AG10803 (cell line): ENCODE measurements at places on chromosomes 11 and 22.
A peak's percentile ranks its signal among the peaks of the same experiment; 100 is the strongest.

DNA sequence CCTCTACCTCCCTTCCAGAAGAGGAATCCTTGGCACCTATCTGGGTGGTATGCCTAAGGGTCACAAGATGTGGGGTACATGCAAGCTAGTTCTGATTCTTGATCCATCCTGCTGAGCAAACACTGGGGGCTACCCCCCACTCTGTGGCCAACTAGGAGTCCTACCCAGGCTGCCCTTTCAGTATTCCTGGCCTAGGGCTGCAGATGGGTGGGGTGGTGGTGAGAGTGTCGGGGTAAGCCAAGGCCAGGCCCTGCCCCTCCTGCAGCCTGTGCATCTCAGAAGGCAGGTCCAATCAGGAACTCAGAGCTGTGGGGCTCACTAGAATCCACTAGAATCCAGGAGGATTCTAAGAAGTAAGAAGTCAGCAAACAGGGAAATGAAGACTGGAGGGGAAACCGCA, 10.9 kb downstream of the SSH3 start:
- no peak for DNase-seq

DNA sequence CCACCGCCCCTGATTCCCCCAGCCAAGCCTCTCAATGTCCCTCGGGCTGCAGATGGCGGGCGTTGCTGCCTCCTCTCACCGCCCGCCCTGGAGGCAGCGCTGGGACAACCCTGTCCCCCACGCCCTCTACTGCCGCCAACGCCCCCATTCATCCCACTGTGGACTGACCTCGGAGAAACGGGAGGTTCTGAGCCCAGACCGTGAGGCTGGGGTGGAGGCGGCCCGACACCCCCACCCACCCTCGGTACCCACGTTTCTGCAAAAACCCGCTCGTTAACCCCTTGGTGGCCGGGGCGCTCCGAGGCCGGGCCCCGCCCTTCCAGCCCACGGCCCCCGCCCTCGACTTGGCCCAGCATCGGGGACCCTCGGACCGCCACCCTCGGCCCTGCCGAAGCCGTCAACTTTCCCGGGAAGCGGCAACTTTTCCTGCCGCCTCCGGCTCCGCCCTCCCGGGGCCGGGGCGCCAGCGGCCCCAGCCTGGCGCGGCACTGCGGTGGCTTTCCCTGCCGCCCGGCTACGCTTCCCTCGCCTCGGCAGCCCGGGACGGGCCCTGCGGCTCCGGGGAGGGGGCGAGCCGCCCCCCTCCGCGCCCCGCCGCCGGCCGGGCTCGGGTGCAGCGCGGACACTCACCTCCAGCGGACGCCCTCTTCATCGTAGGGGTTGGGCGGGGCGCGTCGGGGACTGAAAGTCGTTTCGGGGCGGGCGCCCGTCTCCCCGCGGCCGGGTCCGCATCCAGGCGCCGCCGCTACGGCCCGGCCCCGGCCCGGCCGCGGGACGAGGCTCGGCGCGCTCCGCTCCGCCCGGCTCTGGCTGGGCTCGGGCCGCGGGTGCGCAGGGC, 458 bp downstream of the RTN4R start:
- DNase-seq, result no peak

GRCh38 chr22:36243986-36244385, 4.7 kb upstream of the APOL2 start:
- DNase-seq, result no peak

DNA sequence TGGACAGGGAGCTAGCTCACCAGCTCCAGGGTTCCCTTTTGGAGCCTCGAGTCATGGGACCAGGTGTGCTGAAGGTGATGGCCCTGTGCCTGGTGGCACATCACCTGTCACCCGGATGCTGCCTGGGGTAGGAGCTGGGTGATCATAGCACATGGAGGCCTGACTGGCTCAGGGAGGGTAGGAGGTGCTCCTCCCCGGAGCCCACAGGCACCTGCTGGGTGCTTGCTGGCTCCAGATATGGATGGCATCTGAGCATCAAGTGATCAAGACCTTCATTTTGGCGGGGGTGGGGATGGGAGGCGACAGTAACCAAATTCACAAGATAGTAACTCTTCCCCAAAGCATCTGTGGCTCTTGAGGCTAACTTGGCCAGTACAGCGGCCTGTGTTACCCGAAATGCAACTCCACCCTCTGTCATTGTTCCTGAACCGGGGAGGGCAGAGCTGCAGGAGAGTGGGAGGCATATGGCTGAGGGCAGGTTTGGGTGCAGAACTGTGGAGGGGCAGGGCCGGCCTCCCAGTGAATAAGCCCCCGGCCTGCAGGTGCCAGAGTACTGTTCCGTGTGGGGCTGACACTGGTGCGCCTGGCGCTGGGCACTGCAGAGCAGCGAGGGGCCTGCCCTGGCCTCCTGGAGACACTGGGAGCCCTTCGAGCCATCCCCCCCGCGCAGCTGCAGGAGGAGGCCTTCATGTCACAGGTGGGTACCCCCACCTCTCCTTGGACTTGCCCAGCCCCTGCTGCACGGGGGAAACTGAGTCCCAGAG, 4.7 kb downstream of the TBC1D10C start:
- no peak for DNase-seq

DNA sequence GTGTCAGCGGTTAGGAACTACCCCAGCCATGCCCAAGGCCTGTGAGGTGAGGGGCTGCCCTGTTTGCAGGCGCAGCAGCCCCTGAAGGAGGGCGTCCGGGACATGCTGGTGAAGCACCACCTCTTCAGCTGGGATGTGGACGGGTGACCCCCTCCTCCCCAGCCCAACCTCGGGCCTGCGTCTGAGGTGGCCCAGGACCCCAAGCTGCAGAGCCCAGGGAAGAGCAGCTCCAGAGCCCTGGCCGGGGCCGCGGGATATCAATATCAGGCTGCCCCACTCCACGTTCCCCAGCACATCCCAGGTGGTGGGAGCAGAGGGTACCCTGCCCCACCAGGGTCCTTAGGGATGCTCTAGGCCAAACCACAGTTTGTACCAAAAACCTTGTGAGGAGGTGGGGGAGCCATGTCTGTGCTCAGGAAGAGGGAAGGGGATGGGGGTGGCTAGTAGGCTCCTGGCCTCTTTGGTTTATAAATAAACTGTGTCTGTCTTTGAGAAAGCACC, 39.3 kb downstream of the SGSM3 start:
- DNase-seq, result no peak

GRCh38 chr11:41775296-41775695, 315.8 kb upstream of the LRRC4C start:
- no peak for DNase-seq

- DNase-seq, result peak; percentile 29
These were observed 93.8 kb upstream of the CLPB start for GRCh38 chr11:72528121-72528520.

- DNase-seq, result no peak
These were observed 165.1 kb downstream of the MSANTD4 start for GRCh38 chr11:105856954-105857353.

- DNase-seq, result no peak
These were observed 24.5 kb upstream of the MMP8 start for GRCh38 chr11:102749101-102749722.

- no peak for DNase-seq
These were observed 11.3 kb downstream of the C11orf21 start for GRCh38 chr11:2290351-2290841.

- peak; percentile 16 for DNase-seq
These were observed 104.7 kb downstream of the KIAA1671 start for GRCh38 chr22:25057013-25057881.

DNA sequence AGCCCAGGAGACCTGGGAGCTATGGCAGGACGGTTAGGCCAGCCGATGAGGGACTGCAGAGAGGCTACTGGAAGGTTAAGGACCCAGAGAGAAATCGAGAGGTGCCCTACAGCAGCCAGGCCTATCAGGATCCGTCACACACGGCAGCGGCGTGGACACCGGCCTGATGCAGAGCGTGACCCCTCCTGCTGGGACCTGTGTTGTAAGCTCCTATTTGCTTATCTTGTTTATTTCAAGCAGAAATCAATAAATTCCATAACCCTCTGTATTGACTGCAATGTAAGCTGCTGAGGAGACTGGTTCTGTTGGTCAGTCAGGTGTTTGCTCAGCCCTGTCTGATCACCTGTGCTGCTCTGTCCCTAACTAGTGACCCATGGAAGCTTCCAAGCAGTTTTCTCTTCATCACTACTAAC, 39.9 kb downstream of the PPP2R1B start:
- no peak for DNase-seq
